ENCODE measurements at places on chromosomes 2 and 18. TPM values are rescaled to one million over a fixed set of nuclear protein-coding genes. Genes with fewer than 3 reads are reported as not detected.
A peak's percentile ranks its signal among the peaks of the same experiment; 100 is the strongest.

The B3GNT7 gene
- total RNA-seq, result 0.63 TPM

The TRABD2A gene
- total RNA-seq, result 4.7 TPM

The LAMA1 gene
- 2.6 TPM for total RNA-seq

The NPHP1 gene
- 7.5 TPM for total RNA-seq

The TPO gene
- total RNA-seq, result not detected

The PARD3B gene
- 1.3 TPM for total RNA-seq

The INHA gene
- 0.36 TPM for total RNA-seq

The PRADC1 gene
- total RNA-seq, result 30.8 TPM

The ITGB6 gene
- 3.1 TPM for total RNA-seq

The RAB11FIP5 gene
- 20.6 TPM for total RNA-seq

The CROCC2 gene
- total RNA-seq, result not detected

The KIF1A gene
- total RNA-seq, result 16.2 TPM

DNA sequence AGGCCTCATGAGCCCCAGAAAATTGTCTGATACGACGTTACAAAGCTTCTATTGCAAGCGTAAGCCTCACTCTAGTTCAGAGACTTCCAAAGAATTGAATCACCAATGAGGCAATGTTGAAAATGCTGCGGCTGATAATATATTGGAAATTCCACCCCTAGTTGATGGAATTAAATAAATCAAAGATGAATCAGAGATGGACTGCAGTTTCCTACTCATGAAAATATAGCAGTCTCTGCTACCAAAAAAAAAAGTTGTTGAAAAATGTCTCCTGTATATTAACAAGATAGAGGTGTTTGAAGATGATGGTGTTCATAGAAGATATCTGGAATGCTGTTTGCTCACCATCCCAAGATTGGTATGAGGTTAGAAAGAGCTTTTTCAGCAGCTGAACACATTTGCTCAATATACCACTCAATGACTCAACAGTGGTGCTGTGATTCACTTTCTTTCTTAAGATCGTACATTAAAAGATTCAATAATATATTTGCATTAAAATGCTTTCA is 99.8 kb upstream of the ARHGAP28 start:
- DNase-seq, result peak; percentile 18

GRCh38 chr2:200616193-200616592 is 30.4 kb downstream of the AOX1 start:
- peak; percentile 61 for DNase-seq

GRCh38 chr18:58947136-58947732 is 82.6 kb downstream of the ZNF532 start:
- no peak for DNase-seq

DNA sequence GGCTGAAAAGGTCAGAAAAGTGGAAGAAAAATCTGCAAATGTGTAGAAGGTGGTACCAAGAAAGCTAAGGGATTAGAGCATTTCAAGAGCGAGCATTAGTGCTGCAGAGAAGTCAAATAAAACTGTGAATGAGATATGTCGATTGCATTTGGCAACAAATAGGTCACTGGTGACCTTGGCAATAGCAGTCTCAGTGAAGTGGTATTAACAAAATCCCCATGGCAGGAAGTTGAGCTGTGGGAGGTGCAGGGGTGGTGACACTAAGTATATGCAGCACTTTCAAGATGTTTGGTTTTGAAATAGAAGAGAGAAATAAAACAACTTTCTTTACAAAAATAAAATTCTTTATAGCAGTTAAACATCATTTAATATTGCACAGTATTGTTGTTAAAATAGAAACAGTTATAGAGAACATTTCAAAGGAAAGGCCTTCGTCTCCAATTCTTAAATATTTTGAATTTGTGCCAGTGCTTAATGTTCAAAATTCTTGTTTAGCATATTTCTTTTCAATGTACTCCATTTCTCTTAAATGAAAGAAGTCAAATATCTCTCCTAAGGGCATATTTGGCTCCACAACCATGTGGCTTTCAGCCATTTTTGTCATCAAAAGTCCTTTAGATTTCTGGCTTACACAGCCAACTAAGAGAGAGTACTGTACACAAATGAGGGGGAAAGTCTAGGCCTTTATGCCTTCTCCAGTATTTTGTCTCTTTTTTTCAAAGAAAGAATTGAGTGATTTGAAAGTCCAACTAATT is 443.0 kb upstream of the MMADHC start:
- DNase-seq, result no peak

DNA sequence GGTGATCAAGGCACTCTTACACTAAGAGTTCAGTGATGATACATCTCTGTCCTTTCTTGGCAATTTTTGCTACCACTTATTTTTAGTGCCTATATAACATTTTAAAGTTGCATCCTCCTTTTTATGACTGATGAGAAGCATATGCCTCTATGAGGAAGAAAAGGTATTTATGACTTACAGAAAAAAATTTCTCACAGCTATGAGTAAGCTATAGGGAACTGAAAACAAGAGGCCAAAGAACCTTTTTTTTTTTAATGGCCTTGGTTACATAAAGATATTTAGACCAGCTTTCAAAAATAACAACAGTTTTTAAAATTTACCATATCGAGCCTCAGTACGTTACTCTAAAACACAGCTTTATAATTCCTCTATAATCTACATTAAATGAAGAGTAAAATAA is 21.3 kb downstream of the MBD5 start:
- DNase-seq, result no peak

GRCh38 chr2:36949845-36950244 is 16.5 kb downstream of the STRN start:
- no peak for DNase-seq

DNA sequence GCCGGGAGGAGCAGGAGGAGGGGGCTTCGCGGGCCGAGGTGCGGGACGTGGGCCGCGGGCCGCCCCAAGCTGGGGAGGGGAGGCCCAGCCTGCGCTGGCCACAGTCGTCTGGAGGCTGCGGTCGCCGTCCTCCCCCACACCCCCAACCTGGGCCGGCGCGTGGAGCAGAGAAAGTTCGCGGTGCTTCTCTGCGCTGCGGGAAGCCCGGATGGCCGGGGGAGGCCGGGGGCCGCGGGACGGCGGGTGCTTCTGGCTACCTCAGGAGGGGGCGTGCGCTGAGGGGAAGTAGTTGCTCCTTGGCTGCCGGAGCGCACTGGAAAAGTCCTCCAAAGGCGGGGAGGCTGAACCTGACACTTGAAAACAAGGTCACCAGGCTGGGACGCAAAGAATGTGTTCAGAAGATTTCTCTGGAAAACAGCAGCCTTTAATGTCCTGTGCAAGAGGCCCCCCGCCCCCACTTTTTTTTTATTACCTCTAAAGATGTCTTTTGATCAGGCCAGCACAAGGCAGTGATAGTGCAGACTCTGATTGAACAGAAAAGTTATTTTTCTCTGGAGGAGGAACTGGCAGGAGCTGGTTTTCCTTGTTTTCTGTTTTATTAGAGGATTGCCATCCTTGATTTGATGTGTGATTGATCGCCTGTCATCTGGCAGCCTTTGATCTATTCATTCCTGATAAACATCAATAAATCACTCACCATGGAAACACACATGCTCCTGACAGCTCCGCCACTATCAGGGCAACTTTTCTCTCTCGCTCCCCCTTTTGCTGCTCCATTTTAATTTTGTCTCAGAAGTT is 1.6 kb downstream of the TSHZ1 start:
- DNase-seq, result peak; percentile 32

- peak; percentile 0 for DNase-seq
Observed at GRCh38 chr2:153386481-153386897, 92.1 kb downstream of the RPRM start.

- DNase-seq, result no peak
Observed at GRCh38 chr18:46488471-46489213, 168.4 kb downstream of the LOXHD1 start.

GRCh38 chr2:7566382-7566881 is 649.2 kb downstream of the RNF144A start:
- DNase-seq, result no peak

DNA sequence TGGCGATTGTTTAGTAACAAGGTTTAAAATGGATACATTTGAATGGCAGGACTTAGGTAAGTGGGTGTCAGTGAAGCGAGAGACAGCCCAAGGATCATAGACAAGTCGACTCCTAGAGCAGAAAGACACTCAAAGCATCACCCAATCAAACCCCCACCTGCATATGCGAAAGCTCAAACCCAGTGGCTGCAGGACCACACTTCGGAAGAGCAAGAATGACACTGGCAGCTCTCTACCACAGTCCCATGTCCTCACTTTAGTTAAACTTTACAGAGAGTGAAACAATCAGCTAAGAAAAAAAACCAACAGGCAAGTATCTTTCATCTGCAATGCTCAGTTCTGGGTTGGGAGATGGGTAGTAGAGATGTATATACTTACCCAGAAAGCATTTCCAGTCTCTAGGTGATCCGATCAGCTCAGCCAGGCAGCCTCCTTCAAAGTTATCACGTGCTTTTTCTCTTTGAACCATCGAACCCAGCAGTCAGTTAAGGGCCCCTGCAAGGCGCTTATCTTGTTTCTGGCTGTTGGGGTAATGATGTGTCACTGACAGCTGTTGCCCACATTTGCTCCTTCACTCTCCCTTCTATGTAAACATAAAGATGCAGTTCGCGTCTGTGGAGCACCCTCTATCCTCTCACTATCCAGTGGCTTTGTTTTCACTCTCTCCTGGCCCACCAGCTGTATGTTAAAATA is 357.5 kb upstream of the ID2 start:
- DNase-seq, result no peak

- no peak for DNase-seq
Observed at GRCh38 chr2:134161170-134161547, 92.7 kb upstream of the MGAT5 start.

DNA sequence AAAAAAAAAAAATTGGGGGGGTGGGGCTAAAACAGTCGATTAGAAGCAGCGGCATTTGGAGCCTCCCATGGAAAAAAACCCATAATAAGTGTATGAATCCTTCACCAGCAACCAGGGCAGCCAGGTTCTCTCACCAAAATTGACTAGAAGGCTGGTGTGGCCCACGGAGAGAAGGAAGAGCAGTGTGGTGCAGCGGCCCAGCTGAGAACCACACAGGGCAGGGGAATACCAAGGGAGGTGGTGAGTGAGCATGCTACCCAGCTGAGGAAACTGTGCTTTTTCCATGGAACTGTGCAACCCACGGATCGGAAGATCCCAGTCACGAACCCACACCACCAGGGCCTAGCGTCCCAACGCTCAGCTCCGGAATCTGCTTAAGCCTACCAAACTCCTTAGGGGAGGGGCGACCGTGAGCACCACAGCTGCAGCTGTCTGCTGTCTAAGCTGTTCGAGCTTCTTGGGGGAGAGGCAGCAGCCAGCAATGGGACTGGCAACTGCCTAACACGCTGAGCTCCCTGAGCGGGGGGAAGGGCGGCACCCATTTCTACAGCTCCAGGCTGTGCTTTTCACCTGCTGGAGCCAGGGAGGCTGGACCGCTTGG is 1037.2 kb upstream of the ACVR2A start:
- DNase-seq, result no peak

DNA sequence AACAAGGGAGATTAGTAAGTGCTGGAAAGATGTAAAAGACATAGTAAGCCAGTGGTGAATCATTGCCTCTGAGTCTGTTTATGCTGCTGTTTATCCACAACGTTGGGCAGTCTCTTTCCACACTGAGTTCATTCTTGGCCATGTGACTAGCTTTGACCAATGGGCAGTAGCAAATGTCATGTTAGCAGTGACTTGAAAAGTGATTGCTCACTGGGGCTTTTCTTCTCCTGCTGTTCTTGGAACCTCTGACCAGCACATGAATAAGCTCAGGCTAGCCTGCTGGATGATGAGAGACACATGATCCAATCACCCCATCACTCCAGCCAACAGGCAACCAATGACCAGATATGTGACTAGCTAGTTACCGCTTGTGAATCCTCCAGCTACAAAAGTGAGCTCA is 360.4 kb downstream of the SLC4A3 start:
- peak; percentile 34 for DNase-seq

DNA sequence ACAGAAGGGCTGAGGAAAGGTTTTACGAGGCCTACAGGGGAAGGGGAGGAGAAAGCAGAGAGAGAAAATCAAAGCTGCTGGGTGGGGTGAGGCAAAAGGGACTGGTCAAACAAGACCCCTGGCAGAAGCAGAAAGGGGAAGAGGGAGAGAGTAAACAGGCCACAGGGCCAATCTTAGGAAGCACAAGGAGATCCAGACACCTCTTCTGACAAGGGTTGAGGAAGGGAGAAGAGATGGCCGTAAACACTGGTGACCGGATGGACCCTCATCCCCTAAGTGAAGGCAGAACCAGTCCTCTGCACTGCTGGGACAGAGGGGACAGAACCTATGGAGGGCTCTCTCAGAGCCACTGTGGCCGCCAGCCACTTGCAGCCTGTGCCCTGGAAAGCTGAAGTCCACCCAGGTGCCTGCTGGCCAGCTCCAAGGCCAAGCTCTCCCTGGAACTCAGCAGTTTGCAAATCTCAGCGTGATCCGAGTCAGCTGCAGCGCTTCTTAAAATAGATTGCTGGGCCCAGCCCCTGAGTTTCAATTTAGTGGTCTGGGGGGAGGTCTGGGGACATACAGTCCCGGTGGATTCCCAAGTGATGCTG is 108.8 kb downstream of the TMEM163 start:
- no peak for DNase-seq

DNA sequence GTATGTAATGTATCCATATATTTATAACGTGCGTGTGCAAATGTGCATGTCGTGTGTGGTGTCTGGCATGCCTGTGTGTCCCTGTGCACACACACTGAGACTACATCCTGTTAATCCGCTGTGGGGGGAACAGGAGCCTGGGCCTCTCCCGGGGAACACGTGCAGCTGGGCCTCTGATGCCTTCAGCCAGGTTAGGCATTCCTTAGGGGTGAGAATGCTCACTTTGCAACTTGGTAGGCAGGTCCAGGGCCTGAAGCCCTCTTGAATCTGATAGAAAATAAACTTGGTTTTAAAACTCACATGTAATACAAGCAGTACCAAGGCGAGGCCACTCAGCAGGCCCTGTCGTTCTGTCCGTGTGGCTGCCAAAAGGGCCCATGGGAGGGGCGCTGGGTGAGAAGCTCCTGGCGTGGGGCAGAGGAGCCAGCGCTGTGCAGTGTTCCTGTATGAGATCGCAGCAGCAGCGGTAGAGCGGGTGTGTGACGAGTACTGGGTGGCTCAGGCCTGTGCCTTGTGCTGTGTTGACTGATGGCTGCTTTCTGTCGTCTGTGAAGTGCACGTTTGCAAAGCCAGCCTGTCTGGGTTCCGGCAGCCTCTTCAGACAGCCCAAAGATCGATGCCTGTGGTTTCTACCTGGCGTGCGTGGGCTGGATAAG is 16.2 kb downstream of the SALL3 start:
- DNase-seq, result peak; percentile 25

DNA sequence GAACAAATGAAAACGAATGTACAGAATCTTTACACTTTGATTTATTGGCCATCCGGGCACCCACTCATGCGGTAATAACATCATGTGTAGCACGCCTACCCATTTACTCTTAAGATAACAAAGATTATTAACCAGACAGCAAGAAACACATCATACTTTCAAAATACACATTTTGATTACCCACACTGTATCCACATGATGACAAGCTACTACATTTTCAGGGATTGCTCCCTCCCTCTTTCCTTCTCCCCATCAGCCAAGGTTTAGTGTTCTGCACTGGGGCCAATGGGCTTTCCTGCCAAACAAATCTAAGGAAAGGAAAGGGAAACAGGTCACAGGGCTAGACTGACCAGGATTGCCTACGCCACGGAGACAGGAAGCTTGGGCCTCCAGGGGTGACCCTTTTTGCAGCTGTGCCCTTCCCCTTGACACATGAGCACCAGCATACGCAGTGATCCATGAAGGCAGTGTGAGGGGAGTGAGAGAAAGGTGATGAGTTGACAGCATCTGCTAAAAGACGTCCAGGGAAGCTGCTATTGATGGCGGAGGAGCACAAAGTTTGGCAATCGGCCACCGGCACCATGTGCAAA is 76.5 kb downstream of the ZNF521 start:
- no peak for DNase-seq

- peak; percentile 58 for DNase-seq
Observed at GRCh38 chr2:220499225-220499624, 871.8 kb downstream of the SLC4A3 start.
